ENCODE measurements at places on chromosomes 2 and 18. TPM values are rescaled to one million over a fixed set of nuclear protein-coding genes. Genes with fewer than 3 reads are reported as not detected.
A peak's percentile ranks its signal among the peaks of the same experiment; 100 is the strongest.

GRCh38 chr2:239574054-239574433 is 173.2 kb upstream of the HDAC4 start:
- no peaks in the 10 kb centered on the region for H3K4me1 ChIP-seq
- no peaks in the 10 kb centered on the region for H3K27me3 ChIP-seq
- no peak overlapping the region for H3K27ac ChIP-seq
- no peak for DNase-seq

- no peaks in the 10 kb centered on the region for H3K27me3 ChIP-seq
- DNase-seq = no peak
- no peak overlapping the region for H3K4me3 ChIP-seq
- H3K27ac ChIP-seq = no peak overlapping the region
Measured at GRCh38 chr18:47926101-47926850, 4.2 kb downstream of the SMAD2 start.

DNA sequence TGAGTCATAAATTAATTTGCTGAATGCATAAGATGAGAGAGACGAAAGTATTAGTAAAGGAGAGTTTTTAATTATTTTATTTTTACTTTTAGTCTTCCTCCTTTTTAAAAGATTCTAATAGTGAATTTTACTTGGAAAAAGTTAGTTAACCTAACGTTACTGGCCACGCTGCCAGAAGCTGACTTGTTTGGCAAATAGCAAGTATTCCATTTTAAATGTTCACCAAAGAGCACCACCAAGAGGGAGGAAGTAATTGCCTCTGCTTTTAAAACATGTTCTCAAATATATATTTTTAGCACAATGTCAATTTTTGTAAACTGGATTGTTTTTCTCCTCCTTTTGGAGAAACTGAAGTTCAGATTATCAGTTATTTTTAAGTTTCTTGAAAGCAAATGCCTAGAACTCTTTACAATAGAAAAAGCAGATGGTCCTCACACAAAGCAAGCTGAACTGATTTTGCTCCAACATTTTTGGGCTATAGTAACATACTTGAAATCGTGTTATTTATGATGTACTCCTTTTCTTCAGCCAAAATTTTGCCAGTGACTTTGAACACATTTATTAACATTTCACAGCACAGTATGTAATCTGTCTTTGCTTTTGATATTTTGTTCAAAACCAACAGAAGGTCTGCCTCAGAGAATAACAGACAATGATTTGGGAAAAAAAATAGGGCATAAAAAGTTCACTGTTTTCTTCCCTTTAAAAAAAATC is 1311.0 kb upstream of the FAM98A start:
- no peak overlapping the region for H3K4me3 ChIP-seq
- peaks cover 27% of the 10 kb centered on the region for H3K4me1 ChIP-seq
- DNase-seq = no peak
- no peaks in the 10 kb centered on the region for H3K36me3 ChIP-seq
- H3K27me3 ChIP-seq = no peaks in the 10 kb centered on the region

GRCh38 chr2:20172273-20173055 is 52.5 kb downstream of the SDC1 start:
- H3K4me3 ChIP-seq = no peak overlapping the region
- no peaks in the 10 kb centered on the region for H3K36me3 ChIP-seq
- H3K27ac ChIP-seq = no peak overlapping the region

GRCh38 chr2:148493822-148494563 is 150.6 kb upstream of the EPC2 start:
- peaks cover 16% of the 10 kb centered on the region for H3K36me3 ChIP-seq
- H3K4me3 ChIP-seq = no peak overlapping the region
- H3K27me3 ChIP-seq = no peaks in the 10 kb centered on the region
- DNase-seq = no peak

DNA sequence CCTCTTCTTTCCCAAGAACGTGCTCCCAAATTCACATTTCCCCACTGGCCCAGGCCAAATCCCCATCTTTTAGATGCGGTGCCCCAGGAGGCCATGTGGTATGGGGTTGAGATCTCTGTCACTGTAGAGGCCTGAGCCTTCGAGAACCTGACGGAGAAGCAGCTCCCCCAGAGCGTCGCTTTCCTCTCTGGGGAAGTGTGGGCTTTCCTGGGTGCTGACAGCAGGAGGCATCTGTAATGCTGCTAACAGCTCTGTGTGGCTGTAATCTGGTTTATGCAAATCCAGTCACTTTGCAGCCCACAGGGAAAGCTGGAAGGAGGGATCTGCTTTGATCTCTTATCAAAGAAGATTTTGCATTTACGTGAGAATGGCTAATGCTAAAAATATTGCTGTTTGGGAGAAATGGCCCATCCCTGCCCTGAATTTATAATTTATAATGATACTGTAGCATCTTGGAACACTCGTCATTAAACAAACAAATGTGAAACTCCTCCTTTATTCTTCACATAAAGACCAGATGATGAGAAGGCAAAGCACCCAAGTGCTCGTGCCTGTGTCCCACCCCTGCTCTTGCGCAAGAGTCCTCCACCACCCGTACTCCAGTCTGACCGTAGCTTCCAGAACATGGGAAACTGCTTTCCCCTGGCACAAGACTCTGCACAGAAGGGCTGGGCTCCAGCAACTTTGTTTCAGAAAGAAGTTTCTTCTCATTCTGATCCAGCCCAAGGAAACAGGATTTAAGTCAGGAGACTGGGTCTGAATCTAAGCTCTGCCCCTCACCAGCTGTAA is 109.9 kb upstream of the EPC2 start:
- no peaks in the 10 kb centered on the region for H3K4me1 ChIP-seq
- H3K36me3 ChIP-seq = no peaks in the 10 kb centered on the region
- H3K27ac ChIP-seq = no peak overlapping the region
- no peak overlapping the region for H3K4me3 ChIP-seq
- H3K27me3 ChIP-seq = peaks cover 43% of the 10 kb centered on the region

The CPLX4 gene
- total RNA-seq = not detected

- no peak overlapping the region for H3K4me3 ChIP-seq
- no peaks in the 10 kb centered on the region for H3K27me3 ChIP-seq
- peak; percentile 84 for DNase-seq
- no peaks in the 10 kb centered on the region for H3K36me3 ChIP-seq
- peaks cover 23% of the 10 kb centered on the region for H3K4me1 ChIP-seq
- no peak overlapping the region for H3K27ac ChIP-seq
Measured at GRCh38 chr2:119481501-119482455, 42.5 kb downstream of the SCTR start.

- no peaks in the 10 kb centered on the region for H3K36me3 ChIP-seq
- DNase-seq = peak; percentile 96
- H3K27ac ChIP-seq = peak overlapping the region; percentile 67
- H3K4me1 ChIP-seq = peaks cover 25% of the 10 kb centered on the region
Measured at GRCh38 chr2:43540021-43540779, 55.6 kb downstream of the THADA start.

DNA sequence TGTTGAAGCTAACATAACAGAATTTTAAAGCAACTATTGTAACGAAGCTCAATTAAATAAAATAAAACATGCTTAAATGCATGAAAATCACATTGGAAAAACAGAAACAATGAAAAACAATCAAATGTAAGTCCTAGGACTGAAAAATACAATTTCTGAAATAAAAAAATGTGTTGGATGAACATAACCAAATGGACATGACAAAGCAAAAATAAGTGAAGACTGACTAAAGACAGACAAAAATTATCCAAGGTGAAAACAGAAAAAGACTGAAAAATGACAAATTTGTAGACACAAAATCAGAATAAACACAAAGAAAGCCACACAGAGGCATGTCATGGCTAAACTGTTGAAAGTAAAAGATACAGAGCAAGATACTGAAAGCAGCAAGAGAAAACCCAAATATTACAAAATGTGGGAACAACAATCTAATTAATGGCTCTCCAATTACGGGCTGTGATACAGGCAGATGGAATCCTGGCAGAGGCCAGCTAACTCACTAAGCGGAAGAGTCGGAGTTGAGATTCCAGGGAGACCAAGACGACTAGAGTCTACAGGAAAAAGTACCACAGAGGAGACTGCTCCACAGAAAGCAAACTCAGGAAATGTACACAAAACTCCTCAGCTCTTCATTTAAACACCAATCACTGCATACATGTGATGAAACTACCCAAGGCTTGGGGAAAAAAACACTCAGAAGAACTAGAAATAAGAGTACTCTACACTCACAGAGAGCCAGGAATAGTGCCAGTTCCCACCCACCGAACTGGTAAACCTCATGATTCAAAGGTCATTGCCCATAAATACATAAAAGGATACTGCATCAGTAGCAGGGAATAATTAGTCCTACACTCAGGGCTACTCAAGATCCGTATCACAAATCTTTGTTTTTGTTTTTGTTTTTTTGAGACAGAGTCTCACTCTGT is 83.6 kb downstream of the ATAD2B start:
- H3K4me1 ChIP-seq = no peaks in the 10 kb centered on the region
- peak overlapping the region; percentile 20 for H3K27ac ChIP-seq
- no peaks in the 10 kb centered on the region for H3K36me3 ChIP-seq
- peak overlapping the region; percentile 3 for H3K4me3 ChIP-seq

The CCDC68 gene
- 4.1 TPM for total RNA-seq

GRCh38 chr2:161059388-161059787 is 100.8 kb upstream of the TANK start:
- H3K27ac ChIP-seq = no peak overlapping the region
- DNase-seq = no peak
- no peaks in the 10 kb centered on the region for H3K27me3 ChIP-seq
- H3K4me3 ChIP-seq = no peak overlapping the region

The SMAD4 gene
- 117 TPM for total RNA-seq

The ALLC gene
- not detected for total RNA-seq

The CABYR gene
- total RNA-seq = 3.3 TPM

The HOXD8 gene
- total RNA-seq = 4.6 TPM

The NETO1 gene
- 0.13 TPM for total RNA-seq

The DCC gene
- total RNA-seq = not detected

- no peak overlapping the region for H3K27ac ChIP-seq
- H3K27me3 ChIP-seq = no peaks in the 10 kb centered on the region
- no peak overlapping the region for H3K4me3 ChIP-seq
- DNase-seq = no peak
- no peaks in the 10 kb centered on the region for H3K4me1 ChIP-seq
Measured at GRCh38 chr2:7977981-7978380, 703.9 kb upstream of the ID2 start.

The PTMA gene
- total RNA-seq = 894 TPM

DNA sequence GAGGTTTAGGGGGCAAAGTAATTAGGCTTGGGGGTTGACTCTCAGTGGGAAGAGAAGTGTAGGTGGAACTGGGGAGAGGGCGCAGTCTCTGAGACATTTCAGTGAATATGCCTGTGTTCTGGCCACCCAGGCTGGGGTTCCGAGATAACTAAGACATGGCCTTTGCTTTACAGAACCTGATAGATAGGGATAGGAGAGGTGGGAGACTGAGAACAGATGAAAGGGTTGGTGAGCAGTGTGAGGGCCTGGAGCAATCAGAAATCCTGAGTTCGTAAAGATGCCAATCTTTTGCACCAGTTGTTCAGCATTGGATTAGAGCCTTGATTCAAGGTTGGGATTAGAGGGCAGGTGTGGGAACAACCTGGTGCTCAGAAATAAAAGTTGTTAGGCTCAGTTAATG is 15.6 kb downstream of the PARD3B start:
- DNase-seq = no peak
- H3K4me3 ChIP-seq = no peak overlapping the region
- no peaks in the 10 kb centered on the region for H3K36me3 ChIP-seq
- no peaks in the 10 kb centered on the region for H3K27me3 ChIP-seq

DNA sequence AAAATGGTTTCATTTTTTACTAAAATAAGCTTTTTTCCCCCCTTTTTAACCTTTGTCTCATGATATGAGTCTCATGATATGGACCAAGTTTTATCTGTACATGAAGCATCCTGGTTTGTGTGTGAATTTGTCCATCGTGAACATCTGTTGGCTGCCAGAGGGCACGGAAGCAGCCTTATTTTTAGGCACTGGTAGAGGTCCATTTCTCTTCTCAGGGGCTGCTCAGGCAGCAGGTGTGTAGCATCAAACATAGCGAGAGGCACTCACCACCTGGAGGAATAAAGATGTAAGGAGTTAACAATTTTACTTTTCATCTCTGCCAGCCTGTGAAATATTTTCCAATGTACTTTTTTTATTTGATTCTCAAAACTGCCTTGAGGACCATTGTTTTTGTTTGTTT is 134.5 kb downstream of the RHBDD1 start:
- H3K4me1 ChIP-seq = peaks cover 22% of the 10 kb centered on the region
- peak overlapping the region; percentile 7 for H3K4me3 ChIP-seq
- peak overlapping the region; percentile 15 for H3K27ac ChIP-seq
- no peaks in the 10 kb centered on the region for H3K27me3 ChIP-seq

GRCh38 chr2:64605991-64606478 is 47.7 kb downstream of the SERTAD2 start:
- peaks cover 41% of the 10 kb centered on the region for H3K4me1 ChIP-seq
- no peak overlapping the region for H3K4me3 ChIP-seq
- no peaks in the 10 kb centered on the region for H3K36me3 ChIP-seq

The SPATA3 gene
- not detected for total RNA-seq

GRCh38 chr2:36547906-36548305 is 50.1 kb downstream of the FEZ2 start:
- no peaks in the 10 kb centered on the region for H3K27me3 ChIP-seq
- peak overlapping the region; percentile 13 for H3K27ac ChIP-seq
- no peak for DNase-seq
- peaks cover 98% of the 10 kb centered on the region for H3K36me3 ChIP-seq
- H3K4me3 ChIP-seq = no peak overlapping the region

- no peaks in the 10 kb centered on the region for H3K36me3 ChIP-seq
- H3K27me3 ChIP-seq = no peaks in the 10 kb centered on the region
- DNase-seq = no peak
- H3K4me1 ChIP-seq = no peaks in the 10 kb centered on the region
Measured at GRCh38 chr18:11387880-11388279, 221.5 kb upstream of the SLC35G4 start.

GRCh38 chr2:166651080-166651675 is 157.1 kb upstream of the SCN7A start:
- no peaks in the 10 kb centered on the region for H3K4me1 ChIP-seq
- H3K4me3 ChIP-seq = no peak overlapping the region
- no peak overlapping the region for H3K27ac ChIP-seq
- no peaks in the 10 kb centered on the region for H3K27me3 ChIP-seq
- H3K36me3 ChIP-seq = no peaks in the 10 kb centered on the region

GRCh38 chr2:207787017-207787416 is 17.3 kb upstream of the FZD5 start:
- no peak overlapping the region for H3K27ac ChIP-seq
- no peak for DNase-seq
- no peak overlapping the region for H3K4me3 ChIP-seq
- H3K4me1 ChIP-seq = no peaks in the 10 kb centered on the region

- H3K27me3 ChIP-seq = no peaks in the 10 kb centered on the region
- H3K27ac ChIP-seq = no peak overlapping the region
- no peaks in the 10 kb centered on the region for H3K36me3 ChIP-seq
- no peak overlapping the region for H3K4me3 ChIP-seq
Measured at GRCh38 chr2:239532250-239532649, 131.4 kb upstream of the HDAC4 start.

GRCh38 chr2:217151509-217152206 is 291.8 kb upstream of the TNP1 start:
- H3K27ac ChIP-seq = no peak overlapping the region
- H3K4me1 ChIP-seq = no peaks in the 10 kb centered on the region
- DNase-seq = peak; percentile 39
- no peaks in the 10 kb centered on the region for H3K36me3 ChIP-seq
- no peaks in the 10 kb centered on the region for H3K27me3 ChIP-seq
- H3K4me3 ChIP-seq = no peak overlapping the region

The PREB gene
- total RNA-seq = 55.4 TPM

- H3K27ac ChIP-seq = no peak overlapping the region
- DNase-seq = no peak
- H3K27me3 ChIP-seq = no peaks in the 10 kb centered on the region
- H3K4me3 ChIP-seq = no peak overlapping the region
- H3K4me1 ChIP-seq = peaks cover 24% of the 10 kb centered on the region
- H3K36me3 ChIP-seq = no peaks in the 10 kb centered on the region
Measured at GRCh38 chr2:105405291-105405690, 6.4 kb upstream of the FHL2 start.
